Vagina (tissue), 2 donors: ENCODE measurements at places on chromosomes 5 and 9. TPM values are rescaled to one million over a fixed set of nuclear protein-coding genes. Genes with fewer than 3 reads are reported as not detected.
A peak's percentile ranks its signal among the peaks of the same experiment; 100 is the strongest.

ISL1 gene
- 25.0 TPM for total RNA-seq

- H3K27ac ChIP-seq, result no peak overlapping the region
- peaks cover 16% of the 10 kb centered on the region for H3K4me1 ChIP-seq
- no peaks in the 10 kb centered on the region for H3K27me3 ChIP-seq
- H3K36me3 ChIP-seq, result no peaks in the 10 kb centered on the region
These were observed 82.6 kb upstream of the EQTN start for GRCh38 chr9:27379311-27380251.

GRCh38 chr9:5629312-5630080 is 589 bp downstream of the RIC1 start:
- DNase-seq, result no peak
- H3K27ac ChIP-seq, result peak overlapping the region; percentile 97
- H3K27me3 ChIP-seq, result no peaks in the 10 kb centered on the region
- peaks cover 68% of the 10 kb centered on the region for H3K4me1 ChIP-seq

GRCh38 chr9:2389404-2389803 is 232.2 kb upstream of the VLDLR start:
- no peak for DNase-seq
- H3K27ac ChIP-seq, result no peak overlapping the region
- no peaks in the 10 kb centered on the region for H3K36me3 ChIP-seq
- no peaks in the 10 kb centered on the region for H3K27me3 ChIP-seq
